Panc1 (cell line): ENCODE measurements at places on chromosomes 7 and 10.

- no peak for DNase-seq
Observed at GRCh38 chr7:21383227-21384220, 44.4 kb upstream of the SP4 start.

DNA sequence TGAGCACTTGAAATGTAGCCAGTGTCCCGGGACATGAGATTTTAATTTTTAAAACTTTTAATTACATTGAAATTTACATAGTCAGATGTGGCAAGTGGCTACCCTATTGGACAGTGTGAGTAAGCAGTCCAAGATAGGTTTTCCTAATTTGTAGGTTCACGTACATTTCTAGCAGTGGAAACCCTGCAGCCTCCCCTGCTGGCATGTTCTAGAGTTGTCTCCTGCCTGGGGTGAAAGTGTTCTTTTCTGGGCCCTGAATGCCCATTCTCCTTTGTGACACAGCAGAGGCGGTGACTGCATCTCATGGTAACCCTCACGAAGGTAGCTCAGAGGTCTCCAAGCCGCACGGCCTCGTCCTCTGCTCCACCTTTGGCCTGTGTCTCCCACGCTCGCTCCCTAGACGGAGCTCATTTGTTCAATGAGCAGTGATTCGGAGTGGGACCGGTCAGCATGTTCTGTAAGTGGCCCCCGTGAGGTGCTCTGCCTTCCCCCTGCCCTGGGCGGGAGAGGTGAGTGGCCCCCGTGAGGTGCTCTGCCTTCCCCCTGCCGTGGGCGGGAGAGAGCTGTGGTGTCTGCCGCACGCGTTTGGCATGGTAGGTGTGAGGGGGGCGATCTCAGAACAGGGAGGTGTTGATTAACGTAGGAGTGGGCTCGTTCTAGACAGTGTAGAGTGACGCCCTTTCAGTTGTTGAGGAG lies 18.0 kb downstream of the WDR37 start:
- no peak for DNase-seq

DNA sequence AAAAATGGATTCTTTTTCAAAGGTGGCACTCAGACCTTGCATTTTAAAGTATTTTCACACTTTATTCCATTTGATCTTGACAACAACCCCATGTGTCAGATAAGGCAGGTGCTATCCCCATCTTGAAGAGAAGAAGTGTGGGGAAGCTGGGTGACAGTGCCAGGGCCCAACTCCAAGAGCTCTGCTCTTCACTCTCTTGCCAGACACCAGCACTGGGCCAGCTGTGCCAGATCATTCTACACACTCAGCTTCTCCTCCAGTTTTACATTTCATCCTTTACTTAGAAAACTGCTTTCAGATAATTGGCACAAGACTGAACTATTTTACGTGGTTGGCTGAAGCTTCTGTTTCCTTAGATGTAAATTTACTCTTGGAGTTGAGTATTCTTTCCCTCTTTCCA lies 64.4 kb downstream of the ENO4 start:
- no peak for DNase-seq

GRCh38 chr7:88516429-88516828 lies 209.7 kb upstream of the STEAP4 start:
- no peak for DNase-seq

DNA sequence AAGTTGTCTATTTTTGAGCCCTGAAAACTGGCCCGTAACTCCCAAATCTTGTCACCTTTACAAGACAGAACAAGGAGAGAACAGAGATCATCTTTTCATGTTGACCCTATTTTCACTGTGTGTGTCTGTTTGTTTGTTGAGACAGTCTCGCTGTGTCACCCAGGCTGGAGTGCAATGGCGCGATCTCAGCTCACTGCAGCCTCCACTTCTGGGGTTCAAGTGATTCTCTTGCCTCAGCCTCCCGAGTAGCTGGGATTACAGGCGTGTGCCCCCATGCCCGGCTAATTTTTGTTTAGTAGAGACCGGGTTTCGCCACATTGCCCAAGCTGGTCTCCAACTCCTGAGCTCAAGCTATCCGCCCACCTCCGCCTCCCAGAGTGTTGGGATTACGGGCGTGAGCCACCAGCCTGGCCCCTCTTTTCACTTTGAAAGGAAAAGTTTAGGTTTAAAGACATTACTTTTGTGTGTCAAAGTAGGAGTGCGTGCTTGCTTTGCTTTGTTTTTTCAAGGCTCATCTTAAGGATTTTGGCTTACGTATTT lies 32.1 kb downstream of the FOXK1 start:
- no peak for DNase-seq
